ENCODE measurements at places on chromosomes 11 and 22.

DNA sequence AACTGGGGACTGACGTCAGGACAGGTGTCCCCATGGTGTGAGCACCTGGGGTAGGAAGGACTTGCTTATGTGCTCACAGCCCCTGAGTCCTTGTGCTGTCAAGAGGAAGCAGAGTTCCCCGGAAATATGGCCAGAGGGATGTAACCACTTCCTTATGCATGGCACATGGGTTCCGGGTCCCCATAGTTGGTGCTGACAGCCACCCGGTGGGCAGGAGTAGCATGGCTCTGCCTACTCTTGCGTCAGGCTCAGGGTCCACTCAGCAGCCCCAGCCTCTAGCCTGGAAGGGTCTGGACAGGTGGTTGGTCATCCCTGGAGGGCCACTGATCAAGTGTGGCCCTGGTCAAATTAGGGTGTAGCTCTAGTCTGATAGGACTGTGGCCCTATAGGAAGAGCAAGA is 42.8 kb upstream of the CCND1 start:
- no peak for DNase-seq

DNA sequence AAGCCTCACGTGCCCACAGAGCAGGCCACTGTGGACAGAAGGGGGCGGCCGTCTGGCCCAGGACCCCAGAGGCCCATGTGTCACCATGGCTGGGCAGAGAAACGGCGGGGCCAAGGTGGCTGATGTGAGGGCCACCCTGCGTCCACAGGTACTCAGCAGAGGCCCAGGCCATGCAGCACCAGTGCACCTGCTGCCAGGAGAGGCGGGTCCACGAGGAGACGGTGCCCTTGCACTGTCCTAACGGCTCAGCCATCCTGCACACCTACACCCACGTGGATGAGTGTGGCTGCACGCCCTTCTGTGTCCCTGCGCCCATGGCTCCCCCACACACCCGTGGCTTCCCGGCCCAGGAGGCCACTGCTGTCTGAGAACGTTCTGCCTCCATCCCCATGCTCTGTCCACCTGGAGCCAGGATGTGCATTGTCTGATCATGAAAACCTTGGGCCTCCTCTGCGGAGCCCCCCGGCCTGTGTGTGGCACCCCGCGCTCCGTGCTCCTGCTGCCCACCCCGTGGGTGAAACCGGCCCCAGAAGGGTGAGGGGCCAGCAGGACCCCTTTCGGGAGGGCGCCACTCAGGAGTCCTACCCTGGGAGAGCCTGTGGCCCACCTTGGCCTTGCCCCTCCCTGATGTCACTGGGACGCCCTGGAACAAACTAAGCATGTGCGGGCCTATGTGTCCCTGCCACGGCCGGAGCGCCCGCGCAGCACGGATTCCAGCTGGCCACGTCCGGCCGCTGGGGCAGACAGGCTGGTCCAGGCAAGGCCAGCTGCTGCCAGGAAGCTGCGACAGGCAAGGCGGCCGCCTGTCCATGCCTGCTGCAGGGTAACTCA is 38.6 kb downstream of the MUC5B start:
- no peak for DNase-seq

DNA sequence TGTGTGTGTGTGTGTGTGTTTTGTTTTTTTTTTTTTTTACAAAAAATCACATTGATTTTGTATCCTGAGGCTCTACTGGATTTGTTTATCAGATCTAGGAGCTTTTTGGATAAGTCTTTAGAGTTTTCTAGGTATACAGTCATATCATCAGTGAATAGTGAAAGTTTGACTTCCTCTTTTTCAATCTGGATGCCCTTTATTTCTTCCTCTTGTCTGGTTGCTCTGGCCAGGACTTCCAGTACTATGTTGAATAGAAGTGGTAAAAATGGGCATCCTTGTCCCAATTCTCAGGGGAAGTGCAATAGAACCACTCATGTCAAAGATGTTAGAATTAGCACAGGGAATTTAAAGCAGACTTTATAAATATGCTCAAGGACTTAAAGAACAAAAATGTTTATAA is 32.6 kb upstream of the PRDM11 start:
- no peak for DNase-seq

- no peak for DNase-seq
Measured at GRCh38 chr11:131724436-131724975, 354.1 kb downstream of the NTM start.

DNA sequence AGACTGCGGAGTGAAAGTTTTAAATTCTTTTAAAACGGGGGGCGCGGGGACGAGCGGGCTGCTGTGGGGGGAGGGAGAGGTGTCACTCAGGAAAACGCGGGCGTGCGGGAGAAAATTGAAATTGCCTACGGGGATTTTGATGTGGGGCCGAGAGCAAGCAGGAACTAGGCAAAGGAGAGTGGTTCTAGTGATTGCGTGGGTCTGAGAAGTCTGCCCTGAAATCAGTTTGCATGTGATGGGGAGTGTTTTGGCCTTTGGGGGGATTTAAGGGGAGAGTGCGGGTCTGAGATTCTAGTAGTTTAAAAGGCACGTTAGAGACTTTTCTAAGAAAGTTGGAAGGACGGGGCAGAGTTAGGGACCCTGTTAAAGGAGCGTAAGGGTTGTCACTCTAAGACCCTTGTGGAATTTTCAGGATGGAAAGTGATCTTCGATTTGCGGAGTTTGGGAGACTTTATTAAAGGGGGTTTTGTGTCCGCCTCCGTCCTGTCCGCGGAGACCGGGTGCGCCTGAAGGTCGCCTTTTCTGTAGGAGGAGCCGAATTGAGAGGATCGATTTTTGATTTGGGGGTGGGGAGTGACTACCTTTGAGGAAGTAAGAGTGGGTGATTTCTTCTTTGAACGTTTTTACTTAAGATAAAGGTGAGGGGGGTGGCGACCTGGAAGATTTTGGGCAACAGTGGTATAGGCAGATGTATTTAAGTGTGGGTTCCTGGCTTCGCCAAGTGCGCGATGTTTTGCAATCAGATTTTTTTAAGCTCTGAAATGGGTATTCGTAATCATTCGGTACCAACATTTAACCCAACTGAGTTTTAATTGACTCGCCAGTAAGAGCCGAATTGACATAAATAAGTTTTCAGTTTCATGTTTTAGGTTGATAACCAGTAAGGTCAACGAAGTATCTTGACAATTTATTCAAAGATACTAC is 1.1 kb downstream of the EED start:
- DNase-seq: peak; percentile 13

DNA sequence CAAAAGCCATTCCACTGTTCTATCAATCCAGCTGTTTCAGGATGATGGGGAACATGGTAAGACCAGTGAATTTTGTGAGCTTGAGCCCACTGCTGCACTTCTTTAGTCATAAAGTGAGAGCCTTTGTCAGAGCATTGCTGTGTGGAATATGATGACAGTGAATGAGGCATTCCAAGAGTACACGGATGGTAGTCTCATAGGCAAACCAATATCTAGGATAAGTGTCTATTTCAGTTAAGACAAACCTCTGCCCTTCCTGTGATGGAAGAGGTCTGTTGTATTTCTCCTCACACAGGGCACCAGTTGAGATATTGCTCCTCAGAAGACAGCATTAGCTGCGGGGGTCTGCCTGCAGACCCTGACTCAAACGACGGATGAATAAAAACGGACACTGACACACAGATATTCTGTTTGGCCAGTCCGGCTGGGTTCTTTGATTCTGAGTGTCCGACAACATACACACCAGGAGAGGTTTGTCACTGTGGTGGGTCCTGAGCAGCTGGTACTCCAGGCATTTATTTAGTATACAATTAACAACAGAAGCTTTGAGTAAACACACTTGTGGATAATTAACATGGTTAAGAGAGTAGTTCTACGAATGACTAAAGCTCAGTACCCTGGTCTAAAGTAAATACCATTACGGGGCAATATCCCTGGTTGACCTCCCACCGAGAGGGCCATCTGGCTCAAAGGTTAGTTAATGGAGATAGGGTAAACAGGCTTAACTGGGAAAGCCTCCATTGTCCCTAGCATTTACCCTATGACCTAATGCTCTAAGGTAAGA is 121.7 kb downstream of the ZNF280B start:
- DNase-seq: no peak

DNA sequence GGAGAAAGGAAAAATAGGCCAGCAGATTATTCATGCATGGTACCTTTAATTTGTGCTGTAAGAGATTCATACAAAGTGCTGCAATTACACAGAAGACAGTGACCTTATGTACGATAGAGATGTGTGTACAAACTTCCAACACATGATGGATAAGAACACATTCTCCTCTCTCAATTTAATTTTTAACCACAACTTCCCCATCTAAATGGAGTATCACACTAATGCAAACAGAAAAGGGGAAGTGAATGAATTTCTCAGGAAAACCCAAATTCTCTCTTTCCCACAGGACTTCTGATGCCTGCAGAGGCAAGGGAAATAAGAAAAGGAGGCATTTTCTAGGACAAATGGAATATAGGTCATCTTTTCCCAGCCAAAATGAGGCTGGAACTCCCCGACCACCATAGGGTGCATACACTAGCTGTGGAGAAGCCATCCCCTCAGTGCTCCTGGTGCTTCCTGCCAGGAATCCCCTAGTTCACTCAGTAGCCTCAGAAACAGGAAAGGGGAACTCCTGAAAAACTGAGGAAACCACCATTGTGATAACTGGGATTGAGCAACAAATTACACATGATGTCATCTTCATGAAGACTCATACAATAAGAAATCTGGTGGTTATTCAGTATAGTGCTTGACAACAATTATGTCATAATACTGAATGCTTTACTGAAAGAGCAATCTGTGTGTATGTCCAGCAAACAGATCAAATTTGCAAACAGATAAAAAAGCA is 22.4 kb downstream of the MMP10 start:
- DNase-seq: no peak

GRCh38 chr11:110362971-110363509 is 66.6 kb upstream of the RDX start:
- no peak for DNase-seq

DNA sequence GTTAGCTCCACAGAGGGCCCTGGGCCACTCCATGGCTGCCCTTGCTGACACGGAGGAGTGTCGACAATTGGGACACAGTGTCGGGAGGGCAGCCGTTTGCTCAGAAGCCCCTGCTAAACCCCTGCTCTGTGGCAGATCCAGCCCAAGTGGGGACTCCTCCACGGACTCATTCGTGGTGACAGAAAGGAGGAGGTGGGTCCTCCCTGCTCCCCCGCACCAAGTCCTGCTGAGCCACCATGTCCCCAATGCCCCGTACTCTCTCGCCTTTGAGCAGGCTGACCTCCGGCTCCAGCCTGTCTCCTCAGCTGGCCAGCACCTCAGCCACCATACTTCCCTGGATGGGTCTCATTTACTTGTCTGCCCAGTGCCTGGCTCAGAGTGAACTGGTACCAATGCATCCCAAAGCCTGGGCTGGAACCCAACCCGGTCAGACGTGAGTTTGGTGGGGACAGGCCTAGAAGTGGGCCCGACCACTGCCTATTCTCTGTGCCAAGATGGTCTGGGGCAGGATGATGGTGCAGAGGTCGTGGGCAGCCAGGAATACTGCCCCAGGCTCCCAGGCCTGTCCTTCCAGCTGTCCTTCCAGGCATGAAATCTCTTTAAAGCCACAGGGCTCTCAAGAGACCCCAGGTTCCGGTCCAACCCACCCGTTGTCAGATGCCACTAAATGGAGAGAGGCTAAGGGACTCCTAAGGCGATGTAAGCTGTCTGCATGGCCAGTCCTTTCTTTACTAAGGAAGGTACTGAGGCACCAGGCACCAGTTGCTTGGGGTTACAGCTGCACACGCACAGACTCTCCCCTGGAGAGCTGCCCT is 4.3 kb downstream of the CBX6 start:
- no peak for DNase-seq

DNA sequence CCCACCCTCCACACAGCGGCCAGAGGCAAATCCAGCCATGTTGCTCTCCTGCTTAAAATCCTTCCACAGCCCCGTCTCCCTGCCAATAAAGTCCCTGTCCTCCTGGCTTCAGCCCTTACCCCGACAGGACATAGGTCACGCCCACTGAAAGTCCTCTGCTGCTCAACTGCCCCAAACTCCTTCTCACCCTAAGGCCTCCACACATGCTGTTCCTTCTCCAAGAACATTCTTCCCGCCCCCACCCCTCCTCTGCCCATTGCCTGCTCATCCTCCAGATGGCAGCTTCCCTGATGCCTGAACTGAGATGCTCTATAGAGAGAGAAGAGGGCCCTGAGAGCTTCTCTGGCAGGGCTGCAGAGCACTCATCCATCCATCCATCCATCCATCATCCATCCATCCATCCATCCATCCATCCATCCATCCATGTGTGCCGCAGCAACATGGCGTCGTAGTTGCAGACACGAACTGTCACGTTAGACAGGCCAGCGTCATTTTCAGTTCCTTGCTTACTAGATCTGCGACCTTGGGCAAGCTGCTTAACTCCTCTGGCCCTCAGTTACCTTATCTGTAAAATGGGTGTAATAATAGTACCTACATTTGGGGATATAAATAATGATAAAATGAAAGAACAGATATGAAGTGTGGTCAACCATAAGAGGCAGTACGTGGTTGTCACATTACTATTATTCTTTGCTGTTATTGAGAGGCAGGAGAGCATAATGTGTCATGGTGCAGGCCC is 9.4 kb downstream of the NPTXR start:
- no peak for DNase-seq

GRCh38 chr11:1854132-1854948 is 1.5 kb downstream of the LSP1 start:
- DNase-seq: no peak

DNA sequence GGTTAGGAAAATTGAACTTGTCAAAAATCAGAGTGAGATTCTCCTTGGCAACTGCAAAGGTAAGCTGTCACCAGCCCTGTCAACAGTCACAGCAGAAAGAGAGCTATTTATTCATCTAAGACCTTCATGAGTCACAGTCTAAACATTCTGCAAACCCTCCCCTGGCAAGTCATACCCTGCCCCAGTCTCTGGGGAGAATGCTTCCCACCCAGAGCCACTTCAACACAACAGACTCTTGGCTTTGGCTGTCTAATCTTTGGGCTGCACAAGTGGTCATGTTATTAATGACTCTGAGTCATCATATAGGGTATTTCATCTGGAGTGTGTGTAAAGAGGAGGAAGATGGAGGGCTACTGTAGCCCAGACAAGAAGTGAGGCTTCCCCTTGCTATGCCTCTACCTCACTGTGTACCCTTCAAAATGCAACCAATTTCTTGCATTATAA is 153.4 kb downstream of the CCDC34 start:
- no peak for DNase-seq

DNA sequence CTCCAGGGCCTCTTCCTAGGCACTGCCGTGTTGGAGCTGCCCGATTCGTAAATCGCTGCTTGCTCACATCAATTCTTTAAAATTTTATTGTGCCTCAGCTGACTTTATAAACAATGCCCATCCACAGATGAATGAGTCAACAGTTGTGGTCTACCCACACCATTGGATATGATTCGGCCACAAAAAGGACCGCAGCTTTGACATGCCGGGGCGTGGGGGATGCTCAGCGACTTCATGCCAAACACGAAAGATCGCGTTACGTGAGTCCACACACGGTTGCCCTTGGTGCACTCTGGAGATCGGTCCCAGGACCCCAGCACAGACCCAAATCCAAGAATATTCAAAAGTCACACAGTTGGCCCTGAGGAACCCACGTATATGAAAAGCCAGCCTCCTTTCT is 195.7 kb downstream of the CTTN start:
- no peak for DNase-seq

DNA sequence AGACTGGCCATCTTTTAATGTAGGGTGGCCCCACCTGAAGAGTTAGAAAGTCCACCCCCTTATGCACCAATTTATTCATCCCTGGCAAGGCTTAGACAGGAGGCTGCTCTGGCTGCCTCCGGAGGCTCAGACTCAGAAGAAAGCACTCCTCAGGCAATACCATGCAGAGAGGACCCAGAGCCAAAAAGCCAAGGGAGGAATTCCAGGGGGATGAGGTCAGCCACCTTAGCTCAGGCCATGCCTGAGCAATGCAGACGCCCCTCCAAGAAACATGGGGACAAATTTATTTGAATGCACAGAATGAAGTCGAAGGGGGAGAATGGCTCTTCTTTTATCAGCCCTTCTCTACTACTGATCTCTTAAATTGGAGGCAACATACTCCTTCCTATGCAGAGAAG is 39.7 kb upstream of the GLYAT start:
- DNase-seq: no peak

Data from T-helper 22 cell (primary cell).